ENCODE measurements at places on chromosomes 13 and 19.

GRCh38 chr13:79034341-79034740 is 371.7 kb downstream of the RBM26 start:
- no peak for DNase-seq

- no peak for DNase-seq
Measured at GRCh38 chr19:36142046-36142445, 2.2 kb downstream of the CAPNS1 start.

DNA sequence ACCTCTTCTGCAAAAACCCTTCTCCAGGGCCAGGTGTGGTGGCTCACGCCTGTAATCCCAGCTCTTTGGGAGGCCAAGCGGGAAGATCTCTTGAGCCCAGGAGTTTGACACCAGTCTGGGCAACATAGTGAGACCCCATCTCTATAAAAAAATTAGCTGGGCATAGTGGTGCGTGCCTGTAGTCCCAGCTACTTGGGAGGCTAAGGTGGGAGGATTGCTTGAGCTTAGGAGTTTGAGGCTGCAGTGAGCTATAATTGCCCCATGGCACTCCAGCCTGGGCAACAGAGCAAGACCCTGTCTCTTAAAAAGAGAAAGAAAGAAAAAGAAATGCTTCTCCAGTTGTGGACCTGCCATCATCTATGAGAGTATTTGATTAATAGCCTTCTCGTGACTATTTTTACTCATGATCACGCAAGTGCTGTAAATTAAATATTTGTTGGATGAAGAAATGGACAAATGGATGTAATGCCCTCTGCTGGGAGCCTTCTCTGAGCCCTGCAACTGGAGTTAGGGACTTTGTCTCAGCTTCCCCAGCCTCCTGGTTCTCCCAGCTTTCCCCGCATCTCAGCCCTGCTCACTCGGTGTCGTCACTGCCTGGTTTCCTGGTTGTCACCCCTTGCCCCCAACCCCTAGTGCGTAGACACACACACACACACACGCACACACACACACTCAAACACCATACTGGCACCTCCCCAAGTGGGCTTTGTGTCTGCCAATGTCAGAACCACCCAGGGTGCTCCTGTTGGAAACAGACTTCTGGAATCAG is 12.2 kb downstream of the WIZ start:
- DNase-seq, result no peak

DNA sequence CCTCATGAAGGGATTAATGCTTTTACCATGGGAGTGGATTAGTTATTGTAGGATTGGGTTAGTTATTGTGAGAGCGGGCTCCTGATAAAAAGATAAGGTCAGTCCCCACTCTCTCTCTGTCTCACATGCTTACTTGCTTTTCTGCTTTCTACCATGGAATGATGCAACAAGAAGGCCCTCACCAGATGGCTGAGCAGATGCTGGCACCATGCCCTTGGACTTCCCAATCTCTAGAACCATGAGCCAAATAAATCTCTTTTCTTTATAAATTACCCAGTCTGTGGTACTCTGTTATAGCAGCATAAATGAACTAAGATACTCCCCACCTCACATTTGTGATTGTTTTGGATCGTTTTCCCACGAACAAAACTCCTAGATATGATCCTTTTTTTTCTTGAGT is 353.8 kb downstream of the DNAJC15 start:
- DNase-seq, result no peak

DNA sequence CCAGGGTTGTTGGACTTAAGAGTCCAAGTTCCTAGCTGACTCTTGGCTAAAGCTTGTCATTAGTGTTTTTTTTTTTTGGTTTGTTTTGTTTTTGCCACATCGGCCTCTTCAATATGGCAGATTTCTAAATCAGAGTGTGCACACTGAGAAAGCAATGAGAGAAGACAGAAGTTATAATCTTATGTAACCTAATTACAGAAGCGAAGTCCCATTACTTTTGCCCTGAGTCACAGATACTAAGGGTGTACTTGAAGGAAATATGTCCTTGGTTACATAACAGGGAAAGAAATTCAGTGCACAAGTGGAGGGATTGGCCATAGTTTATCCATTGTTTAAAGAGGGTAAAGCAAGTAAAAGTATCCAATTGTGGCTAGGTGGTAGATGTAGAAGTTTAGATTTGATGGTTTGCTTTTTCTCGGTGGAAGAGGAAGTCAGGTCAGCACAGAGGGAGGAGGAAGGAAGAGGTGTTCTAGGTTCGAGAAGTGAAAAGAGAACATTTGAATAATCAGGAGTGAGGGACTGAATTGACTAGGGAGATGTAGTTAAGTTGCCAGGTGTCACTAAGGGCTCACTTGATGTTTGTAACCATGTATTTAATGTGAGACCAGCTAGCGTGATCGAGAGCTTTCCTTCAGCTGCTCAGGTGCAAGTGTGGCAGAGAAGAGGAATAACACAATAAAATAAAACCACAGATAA is 12.2 kb downstream of the GTF2F2 start:
- no peak for DNase-seq

DNA sequence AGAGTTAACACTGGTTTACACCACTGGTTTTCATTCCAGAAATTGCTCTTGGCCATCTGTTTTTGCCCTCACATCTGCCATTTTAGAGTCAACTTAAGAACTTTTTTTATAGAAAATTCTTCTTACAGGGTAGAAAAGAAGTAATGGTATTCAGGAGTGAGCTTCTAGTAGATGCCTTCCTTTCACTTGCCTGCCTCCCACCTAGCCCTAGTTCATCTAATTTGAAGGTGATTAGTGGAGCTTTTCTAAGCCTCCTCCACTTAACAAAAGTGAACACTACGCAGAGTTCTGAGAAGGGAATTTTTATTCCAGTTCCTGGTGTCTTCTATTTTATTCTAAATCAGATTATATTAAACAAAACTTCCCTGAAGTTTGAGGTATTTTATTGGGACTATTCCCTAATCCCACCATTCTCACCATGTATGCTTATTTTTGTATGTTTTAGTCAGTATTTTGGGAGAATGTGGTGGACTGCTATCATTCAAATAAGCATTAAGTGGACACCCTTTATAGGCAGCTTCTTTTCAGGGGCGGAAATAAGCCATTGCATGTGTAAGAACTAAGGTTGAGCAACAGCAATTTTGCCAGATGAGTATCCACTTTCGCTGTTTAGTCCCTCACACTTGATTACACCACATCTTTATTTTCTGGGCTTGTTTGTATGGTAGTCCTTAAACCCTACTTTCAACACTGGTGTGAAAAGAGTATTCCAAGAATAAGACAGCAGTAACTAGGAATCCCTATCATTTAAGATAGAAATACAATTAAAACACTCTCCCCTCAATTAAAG is 156.9 kb downstream of the ENOX1 start:
- no peak for DNase-seq

- no peak for DNase-seq
Measured at GRCh38 chr13:95440441-95441088, 112.0 kb upstream of the CLDN10 start.
